ENCODE measurements at places on chromosomes 1 and 21.

- DNase-seq: no peak
Measured at GRCh38 chr21:44831227-44831860, 13.5 kb upstream of the SUMO3 start.

DNA sequence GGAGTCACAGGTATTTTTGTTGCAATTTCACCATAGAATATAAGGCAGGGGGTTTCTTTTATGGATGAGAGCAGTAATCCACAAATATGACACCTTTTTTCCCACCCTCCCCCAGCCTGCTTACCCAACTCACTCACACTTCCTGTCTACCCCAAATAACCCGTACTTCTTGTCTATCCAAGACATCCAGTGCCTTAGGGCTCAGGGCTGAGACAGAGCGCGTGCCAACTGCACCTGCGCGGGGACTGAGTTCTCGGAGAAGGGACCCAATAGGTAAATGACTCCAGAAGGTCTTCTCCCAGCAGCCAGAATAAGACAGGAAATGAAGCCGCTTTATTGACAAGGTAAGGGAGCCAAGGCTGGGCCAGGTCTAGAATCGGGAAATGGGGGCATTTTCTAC lies 369.1 kb downstream of the SIPA1L2 start:
- DNase-seq: no peak

GRCh38 chr1:248891758-248892157 lies 14.3 kb upstream of the PGBD2 start:
- DNase-seq: no peak

DNA sequence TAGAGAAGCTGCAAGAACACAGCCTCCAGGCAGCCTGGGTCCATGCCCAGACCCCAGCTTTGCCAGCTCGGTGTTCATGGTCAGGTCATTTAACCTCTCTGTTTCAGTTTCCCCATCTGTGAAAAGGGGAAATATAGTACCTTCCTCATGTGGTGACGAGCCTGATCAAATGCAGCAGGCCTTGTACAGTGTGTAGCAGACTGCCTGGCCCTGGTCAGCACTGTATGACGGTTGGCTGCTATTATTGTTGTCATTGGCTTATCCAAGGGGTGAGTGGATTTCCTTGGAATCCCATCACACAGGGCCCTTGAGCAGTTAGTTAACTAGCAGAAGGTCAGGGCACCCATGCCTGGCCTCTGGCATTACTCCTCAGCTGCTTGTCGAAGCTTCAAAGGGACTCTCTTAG lies 6.6 kb upstream of the TMEM51 start:
- DNase-seq: no peak

GRCh38 chr1:92792340-92792782 lies 7.5 kb upstream of the EVI5 start:
- DNase-seq: no peak

DNA sequence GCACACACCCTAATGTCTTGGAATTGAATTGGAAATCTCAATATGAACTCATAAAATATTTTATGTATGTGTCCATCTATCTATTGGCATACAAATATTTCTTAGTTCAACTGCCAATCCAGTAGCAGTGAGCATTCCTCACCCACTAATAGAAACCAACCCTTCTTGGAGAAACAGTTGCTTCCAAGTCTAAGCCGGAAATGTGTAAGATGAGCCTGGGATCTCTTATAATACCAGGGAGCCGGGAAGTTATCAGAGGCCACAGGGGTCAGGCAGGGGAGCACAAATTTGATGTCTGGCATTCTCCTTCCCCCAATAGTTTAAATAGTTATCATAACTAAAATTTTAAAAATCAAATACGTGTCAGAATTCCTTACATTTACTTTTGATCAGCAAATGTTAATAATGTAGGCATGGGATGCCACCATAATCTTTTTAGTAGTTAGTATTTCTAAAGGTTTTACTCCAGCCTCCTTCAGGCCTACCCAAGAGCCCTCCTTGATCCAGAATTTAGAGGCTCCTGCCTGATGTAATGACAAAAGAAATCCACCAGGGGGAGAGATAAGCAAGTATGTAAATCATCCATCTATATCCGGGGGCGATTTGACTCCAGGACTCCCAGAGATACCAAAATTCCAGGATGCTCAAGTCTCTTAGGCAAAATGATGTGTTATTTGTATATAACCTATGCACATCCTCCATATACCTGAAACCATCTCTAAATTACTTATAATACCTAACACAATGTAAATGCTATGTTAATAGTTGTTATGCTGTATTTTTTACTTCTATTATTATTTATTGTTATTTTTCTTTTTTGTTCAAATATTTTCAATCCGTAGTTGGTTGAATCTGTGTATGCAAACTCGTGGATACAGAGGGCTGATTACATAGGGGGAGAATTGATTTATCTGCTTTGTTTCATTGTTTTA lies 218.7 kb upstream of the COA6 start:
- DNase-seq: no peak

DNA sequence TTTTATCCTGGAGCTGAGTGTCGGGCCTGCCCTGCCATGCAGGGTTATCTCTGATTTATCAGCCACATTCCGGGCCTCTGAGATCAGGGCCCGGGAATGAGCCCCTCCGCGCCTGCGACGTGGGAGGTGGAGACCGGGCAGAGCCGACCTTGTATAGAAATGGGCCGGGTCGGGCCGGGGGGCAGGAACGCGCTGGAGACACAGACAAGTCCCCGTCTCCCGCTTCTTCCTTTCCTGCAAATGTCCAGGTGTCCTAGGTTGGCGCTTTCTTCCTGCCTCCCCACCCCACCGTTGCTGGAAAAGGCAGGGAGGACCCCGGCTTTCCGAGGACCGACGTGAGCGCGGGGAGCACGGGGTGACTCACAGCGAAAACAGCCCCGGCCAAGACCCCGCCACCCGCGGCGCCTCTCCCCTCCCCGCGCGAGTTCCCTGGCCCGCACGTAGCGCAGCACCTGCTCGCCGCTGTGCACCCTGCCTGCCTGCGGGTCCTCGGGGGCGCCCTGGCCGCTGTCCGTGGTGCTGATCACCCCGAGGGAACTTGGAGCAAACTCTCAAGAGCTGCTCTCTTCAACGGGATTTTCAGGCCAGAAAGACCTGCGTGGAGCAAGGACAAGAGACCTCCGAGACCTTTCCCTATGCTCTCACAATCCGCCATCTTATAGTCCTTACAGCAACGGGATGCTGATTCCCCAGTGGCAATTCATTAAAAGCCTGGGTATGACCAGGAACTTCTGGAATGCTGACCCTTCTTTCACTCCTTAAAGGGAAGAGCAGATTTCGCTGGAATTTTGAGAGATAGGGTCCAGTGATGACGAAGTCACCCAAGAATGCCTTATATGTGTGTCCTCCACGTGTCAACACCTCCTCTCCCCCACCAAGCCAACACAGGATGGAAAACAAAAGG lies 475 bp upstream of the NPPB start:
- no peak for DNase-seq

DNA sequence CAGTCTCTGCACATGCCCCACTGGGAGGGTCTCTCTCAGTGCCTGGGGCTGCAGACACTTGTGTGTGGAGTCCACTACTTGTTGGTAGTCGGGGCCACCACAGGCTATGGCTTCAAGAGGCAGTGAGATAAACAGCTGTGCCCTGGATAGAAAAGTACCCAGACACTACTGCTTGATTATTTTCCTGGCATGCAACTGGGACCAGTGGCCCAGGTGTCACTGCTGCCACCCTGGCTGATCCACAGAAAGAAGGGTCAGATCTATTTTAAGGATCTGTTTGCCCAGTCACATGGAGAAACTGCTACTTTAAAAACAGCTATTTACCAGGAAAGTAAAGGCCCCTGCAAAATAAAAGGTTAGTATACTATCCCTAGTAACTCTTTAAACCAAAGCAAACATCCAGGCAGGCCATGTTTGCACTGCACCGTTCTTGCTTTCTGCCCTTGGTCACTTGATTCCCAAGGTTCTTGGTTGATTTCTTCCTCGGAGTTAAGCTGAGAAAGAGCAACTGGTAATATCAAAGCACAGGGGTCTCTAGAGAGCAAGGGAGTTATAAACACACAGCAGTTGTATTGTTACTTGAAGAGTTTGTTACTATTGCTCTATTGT lies 99.9 kb downstream of the GLUL start:
- no peak for DNase-seq

GRCh38 chr1:85148524-85149250 lies 52.1 kb downstream of the SYDE2 start:
- DNase-seq: peak; percentile 51

DNA sequence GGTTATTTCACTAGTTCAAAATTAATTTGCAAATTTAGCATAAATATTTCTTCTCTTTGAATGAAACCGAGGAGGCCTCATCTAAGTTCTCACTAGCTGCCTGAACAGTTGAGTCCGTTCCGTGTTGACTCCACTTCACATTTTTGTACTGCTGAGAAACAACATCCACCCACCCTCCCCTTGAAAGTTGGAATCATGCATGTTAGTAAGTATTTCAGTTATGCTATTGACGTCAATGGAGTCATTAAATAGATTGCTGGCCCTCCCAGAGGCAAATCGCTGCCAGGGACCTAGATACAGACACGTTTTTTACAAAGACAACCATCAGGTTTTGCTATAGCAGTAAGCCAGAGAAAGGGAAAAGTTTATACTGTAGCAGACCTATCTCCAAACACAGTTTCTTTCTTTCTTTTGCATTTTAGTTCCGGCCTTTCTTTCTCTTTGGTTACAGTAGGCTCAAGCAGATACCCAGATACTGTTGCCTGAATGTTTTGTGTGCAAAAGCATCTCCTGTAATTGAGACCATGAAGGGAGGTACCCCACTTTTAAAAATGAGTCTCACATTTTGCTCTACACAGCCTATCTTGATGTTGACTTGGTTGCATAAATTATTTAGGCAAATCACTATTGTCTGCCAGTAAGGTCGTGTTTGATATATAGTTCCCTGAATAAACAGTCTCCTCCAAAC lies 262.6 kb upstream of the SGIP1 start:
- peak; percentile 98 for DNase-seq

- DNase-seq: no peak
Measured at GRCh38 chr1:37478451-37478881, 4.1 kb downstream of the ZC3H12A start.

- DNase-seq: no peak
Measured at GRCh38 chr1:147384804-147385203, 142.3 kb downstream of the CHD1L start.

DNA sequence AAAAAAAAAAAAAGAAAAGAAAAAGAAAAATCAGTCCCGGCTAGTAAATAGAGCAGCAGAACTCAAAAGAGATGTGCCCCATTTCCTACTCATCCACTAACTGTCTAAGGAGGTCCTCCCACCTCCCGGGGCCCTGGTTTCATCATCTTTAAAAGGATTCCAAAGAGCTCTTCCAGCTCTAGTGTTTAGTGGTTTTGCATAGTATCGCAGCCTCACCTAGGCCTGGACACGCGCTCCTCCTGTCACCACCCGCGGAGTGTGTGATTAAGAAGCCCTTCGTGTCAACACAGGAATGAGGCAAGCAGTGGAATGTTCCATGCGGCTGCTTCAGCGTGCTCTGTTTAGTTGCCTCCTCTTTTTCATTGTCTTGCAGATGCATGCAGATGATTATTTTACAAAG lies 49.0 kb downstream of the LBR start:
- DNase-seq: no peak

- DNase-seq: no peak
Measured at GRCh38 chr1:77560741-77561140, 121.7 kb downstream of the ZZZ3 start.

GRCh38 chr1:92853299-92853698 lies 21.5 kb downstream of the RPL5 start:
- no peak for DNase-seq

GRCh38 chr1:162391790-162392563 lies 10.4 kb downstream of the C1orf226 start:
- no peak for DNase-seq

- no peak for DNase-seq
Measured at GRCh38 chr1:205210756-205211168, 740 bp downstream of the DSTYK start.

GRCh38 chr1:155424091-155424490 lies 103.4 kb downstream of the RUSC1 start:
- no peak for DNase-seq

GRCh38 chr1:15053153-15053552 lies 100.4 kb upstream of the TMEM51 start:
- no peak for DNase-seq

GRCh38 chr1:196306421-196306820 lies 301.8 kb downstream of the KCNT2 start:
- DNase-seq: no peak

GRCh38 chr1:16342331-16343062 lies 9.8 kb downstream of the FBXO42 start:
- DNase-seq: no peak

DNA sequence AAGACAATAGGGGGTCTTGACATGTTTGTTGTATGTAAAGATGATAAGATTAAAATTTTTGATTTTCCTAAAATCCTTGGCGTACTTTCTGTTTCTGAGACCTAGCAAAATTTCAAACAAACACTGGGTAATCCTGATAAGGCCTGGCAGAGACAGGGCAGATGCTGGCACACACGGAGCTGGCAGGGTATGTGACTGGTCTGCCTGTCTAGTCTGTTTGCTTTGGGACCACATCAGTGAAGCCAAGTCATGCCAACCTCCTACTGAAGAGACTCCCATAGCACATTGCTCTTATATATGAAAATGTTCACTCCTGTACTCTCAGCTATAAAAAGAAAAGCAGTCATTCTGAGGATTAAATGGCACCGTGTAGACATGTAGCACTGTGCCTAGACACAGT lies 14.1 kb downstream of the TOR3A start:
- no peak for DNase-seq

GRCh38 chr1:158496374-158496773 lies 24.4 kb downstream of the OR10R2 start:
- DNase-seq: no peak

DNA sequence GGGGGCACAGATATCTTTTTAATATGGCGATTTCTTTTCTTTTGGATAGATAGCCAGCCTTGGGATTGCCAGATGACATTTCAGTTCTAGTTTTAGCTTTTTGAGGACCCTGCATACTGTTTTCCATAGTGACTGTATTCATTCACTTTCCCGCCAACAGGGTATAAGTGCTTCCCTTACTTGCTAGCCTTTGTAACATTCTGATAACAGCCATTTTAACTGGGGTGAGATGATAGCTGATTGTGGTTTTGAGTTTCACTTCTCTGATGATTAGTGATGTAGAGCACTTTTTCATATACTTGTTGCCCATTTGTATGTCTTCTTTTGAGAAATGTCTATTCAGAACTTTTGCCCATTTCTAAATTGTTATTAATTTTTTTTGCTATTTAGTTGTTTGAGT lies 151.9 kb downstream of the NTPCR start:
- DNase-seq: no peak

All from HS-27A (cell line).